Ecto neural progenitor cell (in vitro differentiated cells): ENCODE measurements at places on chromosomes 5 and 9.

DNA sequence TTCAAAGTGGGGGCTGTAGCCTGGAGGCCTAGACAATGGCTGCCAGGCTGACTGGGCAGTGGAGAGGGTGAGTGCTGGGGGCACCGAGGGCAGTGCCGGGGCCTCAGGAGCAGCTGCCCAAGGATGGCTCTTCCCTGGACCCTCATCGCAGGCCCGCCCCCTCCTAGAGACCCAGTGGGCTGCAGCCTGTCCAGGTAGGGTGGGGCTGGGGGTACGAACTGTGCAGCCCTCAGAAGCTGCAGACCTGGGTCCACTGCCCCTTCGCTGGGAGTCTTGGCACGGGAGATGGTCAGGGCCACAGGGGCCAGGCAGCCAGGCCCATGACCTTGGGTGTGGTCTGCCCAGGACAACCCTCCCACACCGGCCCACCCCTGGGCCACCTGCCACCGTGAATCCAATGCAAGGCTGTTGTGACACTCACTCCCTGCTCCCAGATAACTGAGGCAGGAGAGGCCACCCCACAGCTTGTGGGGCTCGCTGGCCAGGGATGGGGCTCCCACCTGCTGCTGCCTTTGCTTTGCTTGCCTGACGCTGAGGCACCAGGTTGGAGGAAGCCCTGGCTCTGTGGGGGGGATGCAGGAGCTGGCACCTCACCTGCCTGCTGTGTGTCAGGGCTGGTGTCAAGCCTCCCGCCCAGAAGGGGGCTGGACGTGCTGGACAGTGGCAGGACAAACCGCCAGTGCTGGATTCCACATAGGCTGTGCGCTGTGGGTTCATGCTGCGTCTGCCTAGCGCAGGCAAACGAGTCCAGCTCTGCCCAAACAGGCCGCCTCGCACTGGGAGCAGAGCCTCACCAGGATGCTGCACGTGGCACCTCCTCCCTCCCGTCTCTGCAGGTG lies 23.1 kb upstream of the SLC9A3 start:
- DNase-seq = no peak

GRCh38 chr9:77677957-77678535 lies 29.9 kb upstream of the GNA14 start:
- DNase-seq = no peak

- DNase-seq = no peak
Measured at GRCh38 chr9:113428062-113428615, 17.6 kb downstream of the C9orf43 start.

GRCh38 chr9:115130176-115130575 lies 12.2 kb upstream of the TNC start:
- no peak for DNase-seq

- no peak for DNase-seq
Measured at GRCh38 chr5:143582869-143583268, 179.4 kb upstream of the NR3C1 start.

GRCh38 chr5:115382989-115383388 lies 86.5 kb upstream of the CCDC112 start:
- no peak for DNase-seq

- no peak for DNase-seq
Measured at GRCh38 chr9:18706648-18707047, 232.7 kb downstream of the ADAMTSL1 start.

GRCh38 chr9:758146-758545 lies 83.4 kb upstream of the DMRT1 start:
- DNase-seq = no peak

- no peak for DNase-seq
Measured at GRCh38 chr9:77946969-77947620, 84.5 kb downstream of the GNAQ start.

DNA sequence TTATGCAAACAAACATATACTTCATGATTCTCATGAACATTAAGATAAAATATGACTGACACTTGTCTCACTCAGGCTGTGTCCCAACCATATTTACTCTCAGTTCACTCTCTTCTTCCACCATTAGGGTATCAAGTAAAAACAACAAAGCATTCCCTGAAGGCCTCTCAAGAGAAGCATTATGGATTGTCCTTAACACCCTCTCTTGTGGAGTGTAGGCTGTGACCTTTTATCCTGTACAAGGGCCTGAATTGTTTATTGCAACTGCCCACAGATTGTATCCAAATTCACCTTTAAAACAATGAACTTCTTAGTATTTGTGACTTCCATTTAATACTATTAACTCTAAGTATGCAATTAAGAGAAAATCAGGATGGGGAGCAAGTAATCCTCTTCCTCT lies 78.1 kb downstream of the RICTOR start:
- DNase-seq = no peak

GRCh38 chr5:180213657-180214207 lies 4.7 kb upstream of the RASGEF1C start:
- DNase-seq = no peak

DNA sequence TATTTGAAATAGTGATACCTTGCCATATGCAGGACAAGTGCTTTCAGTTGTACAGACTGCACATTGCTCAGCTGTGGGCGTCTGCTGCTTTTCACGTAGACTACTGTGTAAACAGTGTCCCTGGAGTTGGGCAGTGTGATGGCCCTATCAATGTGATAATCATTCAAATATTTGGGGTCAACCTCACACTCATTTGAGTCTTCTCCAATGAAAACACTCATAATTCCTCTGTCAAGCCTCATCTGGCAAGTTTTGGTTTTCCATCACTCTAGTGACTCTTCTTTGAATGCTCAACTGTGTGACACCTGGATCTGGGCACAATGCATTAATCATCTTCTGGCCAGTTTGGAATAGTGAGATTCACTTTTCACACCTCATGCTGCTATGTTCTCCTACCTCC lies 64.4 kb downstream of the UGCG start:
- no peak for DNase-seq

DNA sequence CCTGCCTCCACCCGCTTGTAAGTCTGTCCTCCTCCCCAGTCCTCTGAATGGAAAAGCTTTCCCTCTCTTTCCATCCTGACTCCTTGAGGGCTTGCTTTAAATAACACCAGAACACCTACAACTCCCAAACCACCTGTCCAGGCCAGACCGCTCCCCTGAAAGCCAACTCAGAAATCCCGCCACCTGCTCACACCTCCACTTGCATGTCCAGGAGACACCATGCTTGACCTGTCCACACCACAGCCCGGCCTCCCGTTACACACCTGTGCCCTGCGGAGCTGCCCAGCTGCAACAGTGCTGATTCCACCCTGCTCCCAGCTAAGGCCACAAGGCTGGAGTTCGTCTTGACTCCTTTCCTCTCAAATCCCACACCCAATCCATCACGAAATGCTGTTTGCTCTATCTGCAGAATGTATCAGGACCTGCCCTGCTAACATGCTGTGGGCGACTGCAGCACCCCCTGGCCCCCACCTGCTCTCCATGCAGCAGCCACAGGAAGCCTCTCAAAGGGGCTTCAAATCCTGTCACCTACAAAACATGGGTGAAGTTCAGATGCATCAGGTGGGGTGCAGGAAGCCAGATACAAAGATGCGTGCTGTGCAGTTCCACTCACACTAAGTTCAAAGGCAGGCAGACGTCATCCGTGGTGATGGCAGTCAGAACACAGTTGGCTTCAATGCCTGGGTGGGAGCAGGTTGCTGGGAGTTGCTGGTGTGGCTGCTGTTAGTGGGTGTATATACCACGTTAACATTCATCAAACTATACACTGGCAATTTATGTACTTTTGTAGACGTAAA lies 166.0 kb downstream of the ROR2 start:
- DNase-seq = no peak

DNA sequence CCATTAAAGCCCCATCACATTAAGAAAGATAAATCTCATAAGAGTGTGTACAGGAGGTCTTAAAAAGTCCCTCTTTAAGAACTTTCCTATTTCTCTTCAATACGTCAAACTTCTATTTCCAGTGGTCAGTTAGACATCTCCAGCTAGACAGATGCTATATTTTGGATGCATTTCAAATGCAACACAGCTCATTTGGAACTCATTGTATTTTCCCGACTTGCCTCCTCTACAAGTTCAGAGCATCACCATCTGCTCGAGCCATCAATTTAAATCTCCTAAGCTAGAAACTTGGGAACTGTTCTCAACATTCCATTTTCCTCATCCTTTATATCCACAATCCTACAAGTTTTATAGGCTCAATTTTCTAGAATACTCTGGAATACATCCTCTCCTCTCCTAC lies 3.2 kb upstream of the UHRF2 start:
- DNase-seq = no peak

DNA sequence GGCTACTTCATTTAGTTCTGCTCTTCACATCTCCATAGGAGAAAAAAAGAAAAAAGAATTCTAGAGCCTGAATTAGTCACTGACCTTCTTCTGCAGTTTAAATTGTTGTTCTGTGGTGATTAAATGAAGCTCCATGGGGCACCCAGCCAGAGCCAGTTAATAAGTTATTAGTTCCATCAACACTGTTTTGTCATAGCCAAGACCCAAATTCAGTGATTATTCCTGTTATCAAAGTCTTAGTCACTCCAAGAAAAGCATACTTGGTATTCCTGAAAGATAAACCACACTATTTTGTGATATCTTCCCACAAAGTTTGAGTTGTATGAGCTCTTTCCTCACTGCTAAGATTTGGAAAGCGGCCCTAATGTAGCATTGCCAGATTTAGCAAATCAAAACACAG lies 134.8 kb upstream of the RGMB start:
- DNase-seq = no peak

- DNase-seq = no peak
Measured at GRCh38 chr9:97307500-97308163, at the start of gene CCDC180. TSS of gene CCDC180 (plus strand) at chr9:97307659. CDS start at chr9:97308064, 405 bp downstream.

DNA sequence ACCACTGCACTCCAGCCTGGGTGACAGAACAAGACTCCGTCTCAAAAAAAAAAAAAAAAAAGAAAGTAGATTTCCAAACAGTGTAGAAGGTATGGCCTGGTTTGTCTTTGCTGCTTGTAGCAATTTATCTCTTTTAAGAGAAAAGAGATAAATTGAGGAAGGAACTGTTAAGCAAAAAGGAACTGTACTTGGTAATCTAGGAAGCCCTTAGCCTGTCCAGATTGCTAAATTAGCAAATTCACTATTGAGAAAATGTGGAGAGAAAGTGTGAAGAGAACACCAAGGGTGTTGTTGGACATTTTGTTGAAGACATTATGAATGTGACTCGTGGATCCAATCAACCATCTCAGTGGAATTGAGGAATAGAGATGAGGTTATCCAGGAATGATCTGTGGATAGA lies 13.0 kb upstream of the SUSD3 start:
- DNase-seq = no peak

GRCh38 chr9:86672966-86673365 lies 274.3 kb downstream of the GAS1 start:
- DNase-seq = no peak

GRCh38 chr5:111511831-111512374 lies 432 bp downstream of the STARD4 start:
- DNase-seq = no peak

GRCh38 chr5:54230936-54231685 lies 79.3 kb downstream of the ARL15 start:
- DNase-seq = no peak

- no peak for DNase-seq
Measured at GRCh38 chr9:116133163-116133562, 20.4 kb upstream of the PAPPA start.

DNA sequence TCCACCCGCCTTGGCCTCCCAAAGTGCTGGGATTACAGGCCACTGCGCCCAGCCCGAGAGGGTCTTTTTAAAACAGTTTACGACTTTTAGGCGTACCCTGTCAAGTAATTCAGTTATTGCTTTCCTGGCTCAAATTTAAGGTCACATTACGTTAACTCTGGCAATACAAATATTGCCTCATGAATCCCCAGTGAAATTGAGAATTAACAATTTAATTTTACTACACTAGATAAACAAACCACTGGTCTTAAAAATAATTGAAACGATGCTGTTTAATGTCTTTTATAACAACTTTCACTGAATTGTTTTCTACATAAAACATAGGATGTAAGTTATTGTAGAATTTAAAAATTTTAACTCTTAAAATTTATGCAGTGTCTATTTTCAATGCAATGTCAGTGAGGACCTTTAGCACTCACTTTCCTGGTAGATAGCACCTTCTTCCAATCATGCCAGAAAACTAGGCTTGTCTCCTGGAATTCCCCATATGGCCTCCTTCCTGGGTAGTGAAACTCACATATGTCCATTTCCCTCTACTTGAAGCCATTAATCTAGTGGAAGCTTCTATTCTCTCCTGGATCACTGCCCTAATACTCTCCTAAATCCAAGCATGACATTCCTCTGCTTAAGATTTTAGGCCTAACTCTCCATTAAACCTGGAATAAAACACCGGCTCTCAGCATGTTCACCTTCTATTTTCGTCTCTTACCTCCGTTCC lies 13.5 kb downstream of the BASP1 start:
- no peak for DNase-seq

DNA sequence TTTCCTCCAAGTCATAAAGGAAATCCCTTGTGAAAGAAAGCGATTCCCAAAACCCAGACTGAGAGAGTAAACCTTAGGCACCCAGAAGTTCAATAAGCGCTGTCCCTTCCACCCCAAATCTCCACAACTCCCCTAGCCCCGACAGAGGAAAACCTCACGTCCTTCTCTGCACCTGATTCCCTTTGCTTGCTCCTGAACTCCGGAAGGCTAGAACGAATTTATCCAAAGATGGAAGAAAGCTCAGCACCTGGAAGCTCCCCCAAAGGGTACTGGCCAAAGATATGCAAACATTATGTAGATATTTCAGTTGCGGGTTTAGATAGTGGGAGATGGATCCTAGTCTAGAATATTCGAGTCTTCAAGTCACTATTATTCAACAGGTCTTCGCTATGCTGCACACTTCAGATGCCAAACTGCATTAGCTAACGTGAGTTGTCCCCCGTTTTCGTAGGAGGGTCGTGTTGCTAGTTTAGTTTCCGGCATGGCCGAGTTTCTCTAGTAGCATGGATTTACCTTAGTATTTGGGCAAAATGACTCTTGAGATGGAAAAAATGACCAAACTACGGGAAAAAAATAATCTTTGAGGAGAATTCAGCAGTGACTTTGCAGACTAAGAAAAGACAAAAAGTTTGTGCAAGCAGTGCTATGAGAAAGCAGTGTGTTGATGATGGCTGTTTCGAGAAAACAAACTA lies 27.7 kb downstream of the NR2F1 start:
- DNase-seq = no peak

DNA sequence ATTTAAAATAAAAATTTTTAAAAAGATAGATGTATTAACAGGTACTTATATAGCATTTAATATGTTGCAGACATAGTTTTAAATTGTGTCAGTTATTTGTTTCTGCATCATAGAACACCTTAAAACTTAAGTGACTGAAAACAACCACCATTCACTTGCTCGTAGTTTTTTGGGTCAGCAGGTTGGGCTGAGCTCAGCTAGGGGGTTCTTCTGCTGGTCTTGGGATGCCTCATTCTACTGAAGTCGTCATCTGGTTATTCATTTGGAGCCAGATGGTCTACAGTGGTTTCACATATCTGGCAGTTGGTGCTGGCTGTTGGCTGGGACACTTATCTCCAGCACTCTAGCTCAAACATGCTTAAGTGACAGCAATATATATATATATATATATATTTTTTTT lies 29.6 kb downstream of the PSAT1 start:
- no peak for DNase-seq

DNA sequence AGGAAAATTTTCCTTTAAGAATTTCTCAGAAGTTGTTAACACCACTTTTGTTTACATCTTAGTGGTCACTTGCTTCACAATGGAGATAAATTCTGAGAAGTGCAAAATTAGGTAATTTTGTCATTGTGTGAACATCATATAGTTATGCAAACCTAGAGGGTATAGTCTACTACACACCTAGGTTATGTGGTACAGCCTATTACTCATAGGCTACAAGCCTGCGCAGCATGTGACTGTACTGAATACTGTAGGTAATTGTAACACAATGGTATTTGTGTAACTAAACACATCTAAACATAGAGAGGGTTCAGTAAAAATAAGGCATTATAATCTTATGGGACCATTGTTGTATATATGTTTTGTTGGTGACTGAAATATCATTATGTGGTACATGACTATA lies 388.7 kb upstream of the POU5F2 start:
- no peak for DNase-seq
